Substantia nigra (tissue), 51 donors: ENCODE measurements at places on chromosomes 11 and 22.

DNA sequence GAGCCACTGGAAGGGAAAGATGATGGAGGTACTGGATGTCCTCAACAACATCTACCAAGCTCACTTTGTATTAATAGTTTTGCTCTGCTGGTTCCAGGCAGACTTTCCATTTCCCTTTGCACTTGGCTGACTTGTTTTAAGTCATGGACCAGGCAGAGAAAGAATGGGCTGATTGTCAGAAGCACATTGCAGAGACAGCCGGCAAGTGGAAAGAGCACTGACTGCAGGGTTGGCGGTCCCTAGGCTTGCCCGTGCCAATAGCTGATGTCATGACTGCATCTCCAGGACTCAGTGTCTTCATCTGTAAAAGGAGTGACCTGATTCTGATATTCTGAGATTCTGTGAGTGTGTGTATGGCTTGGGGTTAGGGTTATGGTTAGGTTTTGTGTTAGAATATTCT is 20.9 kb upstream of the NNMT start:
- no peak for DNase-seq

DNA sequence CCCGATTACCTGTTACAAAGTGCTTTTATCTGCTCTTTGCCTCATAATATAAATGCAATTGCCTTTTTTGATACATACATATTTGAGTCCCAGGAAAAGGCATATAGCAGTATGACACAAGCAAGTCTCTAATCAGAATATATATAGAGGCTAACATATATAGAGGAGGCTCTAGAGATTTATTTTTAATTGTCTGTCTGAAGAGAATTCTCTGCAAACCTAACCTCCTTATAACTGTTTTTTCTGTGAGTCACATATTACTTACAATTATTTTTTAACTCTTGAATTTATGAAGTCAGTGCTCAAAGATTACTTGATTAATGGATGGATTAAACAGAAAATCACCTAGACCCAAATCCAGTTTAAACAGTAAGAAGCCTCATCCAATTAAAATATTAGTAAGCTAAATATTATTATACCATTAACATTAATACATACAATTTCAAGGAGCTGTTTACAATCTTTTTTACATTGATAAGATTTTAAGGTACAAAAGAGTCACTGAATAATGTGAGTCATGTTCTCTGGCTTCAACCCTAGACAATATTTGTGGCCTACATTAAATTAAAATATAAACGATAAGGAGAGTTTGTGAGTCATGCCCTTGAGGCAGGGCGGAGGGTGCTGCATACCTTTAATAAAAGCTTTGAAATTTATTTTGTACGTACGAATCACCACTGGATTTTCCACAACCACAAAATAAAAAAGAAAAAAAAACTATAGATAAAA is 19.2 kb upstream of the MMP13 start:
- DNase-seq: no peak

GRCh38 chr11:108947654-108948570 is 283.0 kb downstream of the DDX10 start:
- DNase-seq: no peak

DNA sequence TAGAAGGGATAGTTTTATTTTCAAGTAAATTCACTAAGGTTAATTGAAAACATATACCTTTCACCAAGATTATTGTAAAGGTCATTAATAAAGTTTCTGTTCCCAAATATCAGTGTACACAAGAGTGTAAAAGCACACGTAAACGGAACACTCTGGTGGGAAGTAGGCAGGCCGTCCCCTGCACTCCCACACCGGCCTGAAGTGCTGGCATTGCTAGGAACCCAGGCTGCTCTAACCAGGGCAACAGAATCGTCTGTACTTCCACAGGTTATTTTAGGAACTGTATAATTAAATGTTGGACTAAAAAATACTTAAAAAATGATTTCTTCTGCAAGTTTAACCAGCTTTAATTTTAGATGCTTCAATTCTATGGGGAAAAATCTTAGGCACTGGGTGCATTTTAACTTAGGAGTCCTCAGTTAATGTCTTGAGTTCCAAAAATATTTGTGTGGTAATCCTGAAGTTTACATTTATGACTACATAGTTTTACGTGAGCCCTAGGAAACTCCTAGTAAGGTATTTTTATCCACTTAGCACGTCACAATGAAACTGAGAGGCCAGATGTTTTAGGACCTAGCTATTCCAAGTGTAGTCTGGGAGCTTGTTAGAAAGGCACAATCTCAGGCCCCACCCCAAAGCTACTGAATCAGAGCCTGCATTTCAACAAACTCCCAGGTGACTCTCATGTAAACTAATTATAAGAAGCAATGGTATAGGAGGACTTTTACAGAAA is 31.2 kb downstream of the KMT5B start:
- no peak for DNase-seq

DNA sequence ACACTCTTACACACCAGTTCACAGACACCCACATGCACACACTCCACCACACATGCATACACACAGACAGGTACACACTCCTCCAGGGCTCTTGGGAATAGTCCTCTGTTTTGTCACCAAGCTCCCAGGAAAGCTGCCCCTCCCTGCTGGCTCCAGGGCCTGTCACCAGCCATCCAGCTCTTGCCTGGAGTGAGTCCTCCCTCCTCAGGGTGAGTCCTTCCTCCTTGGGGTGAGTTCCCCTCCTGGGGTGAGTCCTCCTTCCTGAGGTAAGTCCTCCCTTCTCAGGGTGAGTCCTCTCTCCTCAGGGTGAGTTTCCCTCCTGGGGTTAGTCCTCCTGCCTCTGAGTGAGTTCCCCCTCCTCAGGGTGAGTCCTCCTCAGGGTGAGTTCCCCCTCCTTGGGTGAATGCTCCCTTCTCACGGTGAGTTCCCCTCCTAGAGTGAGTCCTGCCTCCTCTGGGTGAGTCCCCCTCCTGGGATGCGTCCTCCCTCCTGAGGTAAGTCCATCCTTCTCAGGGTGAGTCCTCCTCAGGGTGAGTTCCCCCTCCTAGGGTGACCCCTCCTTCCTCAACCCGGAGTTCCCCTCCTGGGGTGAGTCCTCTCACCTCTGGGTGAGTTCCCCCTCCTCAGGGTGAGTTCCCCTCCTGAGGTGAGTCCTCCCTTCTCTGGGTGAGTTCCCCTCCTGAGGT is 100.6 kb upstream of the FGF3 start:
- DNase-seq: no peak

DNA sequence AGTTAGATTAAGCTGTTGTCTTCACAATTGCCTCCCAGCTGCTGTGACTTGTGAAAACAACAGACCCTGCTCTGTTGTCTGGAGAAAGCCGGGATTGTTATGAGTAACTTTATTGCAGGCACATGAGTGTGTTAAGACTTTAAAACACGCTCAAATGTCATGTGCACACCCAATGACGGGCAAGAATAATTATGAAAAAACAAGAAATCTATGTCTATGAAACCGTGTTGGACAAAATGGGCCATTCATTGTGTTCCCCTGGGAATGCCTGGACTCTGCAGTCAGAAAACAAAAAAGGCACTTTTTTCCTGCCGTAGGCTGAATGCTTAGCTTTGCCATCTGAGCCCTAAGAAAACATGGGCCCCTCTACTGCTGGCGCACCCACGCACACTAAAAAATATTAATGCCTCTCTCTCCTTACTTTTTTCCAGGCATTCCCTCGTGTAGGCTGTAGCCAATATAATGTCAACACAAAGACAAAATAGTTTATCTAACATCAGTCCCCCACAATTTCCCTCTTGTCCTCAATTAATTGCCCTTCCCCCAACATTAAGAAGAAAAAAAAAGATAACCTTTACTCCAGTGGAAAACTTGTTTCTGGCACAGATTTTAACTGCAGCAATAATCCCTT is 207.9 kb downstream of the SOX6 start:
- no peak for DNase-seq

DNA sequence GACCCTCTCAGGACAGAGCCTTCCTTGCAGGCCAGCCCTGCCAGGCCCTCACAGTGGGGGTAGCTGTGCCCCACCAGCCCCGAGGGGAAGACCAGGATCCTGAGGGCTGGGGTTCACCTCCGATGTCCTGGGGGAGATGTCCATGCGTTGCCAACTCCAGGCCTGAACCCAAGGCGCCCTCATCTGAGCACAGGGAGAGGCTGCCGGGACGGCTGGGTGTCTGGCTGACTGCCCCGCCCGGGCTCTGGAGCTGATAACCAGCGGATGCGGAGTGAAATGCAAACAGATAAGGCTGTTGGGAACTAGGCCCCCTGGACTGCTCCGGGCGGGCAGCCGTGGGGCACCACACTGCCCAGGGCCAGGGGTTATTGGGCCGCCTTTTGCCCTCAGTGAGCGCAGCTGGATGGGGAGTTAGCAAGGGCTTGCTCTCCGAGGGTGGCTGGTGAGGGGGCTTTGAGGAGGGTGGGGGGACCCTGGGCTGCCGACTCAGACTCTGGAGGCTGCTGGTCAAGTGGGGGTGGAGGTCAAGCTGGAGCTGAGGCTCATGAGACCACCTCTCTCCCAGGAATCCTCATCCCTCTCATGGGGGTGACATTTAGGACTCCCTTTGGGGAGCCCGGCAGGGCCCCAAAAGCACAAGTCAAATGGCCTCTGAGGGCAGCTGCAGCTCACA is 5.6 kb upstream of the MUC6 start:
- DNase-seq: no peak

DNA sequence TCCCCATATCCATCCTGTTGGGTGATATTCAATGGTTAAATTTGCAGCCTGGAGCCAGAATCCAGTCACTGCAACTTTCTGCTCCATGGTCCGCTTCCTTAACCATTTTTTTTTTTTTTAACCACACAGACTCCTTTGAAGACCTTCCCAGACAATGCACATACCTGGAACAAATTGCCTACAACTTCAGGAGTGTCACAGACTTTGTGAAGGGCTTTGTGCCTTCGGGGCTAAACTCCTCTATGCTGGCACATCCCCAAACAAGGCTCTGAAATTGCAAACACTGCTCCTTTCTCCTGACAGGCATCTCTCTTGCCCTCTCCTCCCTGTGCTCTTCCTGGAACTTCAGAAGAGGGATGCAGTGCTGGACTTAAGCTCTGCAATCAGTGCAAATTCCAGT is 40.6 kb downstream of the TENM4 start:
- DNase-seq: no peak

DNA sequence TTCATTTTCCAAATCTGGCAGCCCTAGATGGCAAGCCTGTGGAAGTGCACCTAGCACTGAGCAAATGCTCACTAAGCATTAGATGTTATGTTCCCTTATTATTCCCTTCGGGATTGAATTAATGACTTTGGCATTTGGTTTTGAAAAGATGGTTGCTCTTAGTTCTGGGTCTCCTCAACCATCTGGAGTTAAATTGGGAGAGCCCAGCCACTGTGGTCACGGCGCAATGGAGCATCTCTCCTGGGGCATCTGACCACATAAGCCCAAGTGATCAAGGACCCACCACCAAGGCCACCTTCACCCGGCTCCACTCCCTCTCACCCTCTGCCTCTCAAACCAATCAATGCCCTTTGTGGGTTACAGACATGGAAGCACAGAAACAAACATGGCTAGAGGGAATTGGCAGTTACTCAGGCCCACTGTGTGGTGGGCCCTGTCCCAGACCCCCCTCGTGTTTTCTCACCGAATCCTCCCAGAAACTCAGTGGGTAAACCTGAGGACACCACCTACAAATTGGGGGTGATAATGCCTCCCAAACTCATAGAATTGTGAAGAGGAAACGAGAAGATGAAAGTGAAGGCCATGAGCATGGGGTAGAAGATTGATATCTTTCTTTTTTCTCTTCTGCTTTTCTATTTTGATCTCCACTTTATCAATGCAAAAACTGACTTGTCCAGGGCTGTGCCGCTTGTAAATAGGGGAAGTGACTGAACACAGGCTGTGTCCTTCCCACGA is 52.2 kb downstream of the IRAG1 start:
- no peak for DNase-seq

GRCh38 chr11:69057236-69057635 is 8.5 kb downstream of the TPCN2 start:
- DNase-seq: no peak

GRCh38 chr11:11416502-11416901 is 63.5 kb upstream of the CSNK2A3 start:
- DNase-seq: no peak

DNA sequence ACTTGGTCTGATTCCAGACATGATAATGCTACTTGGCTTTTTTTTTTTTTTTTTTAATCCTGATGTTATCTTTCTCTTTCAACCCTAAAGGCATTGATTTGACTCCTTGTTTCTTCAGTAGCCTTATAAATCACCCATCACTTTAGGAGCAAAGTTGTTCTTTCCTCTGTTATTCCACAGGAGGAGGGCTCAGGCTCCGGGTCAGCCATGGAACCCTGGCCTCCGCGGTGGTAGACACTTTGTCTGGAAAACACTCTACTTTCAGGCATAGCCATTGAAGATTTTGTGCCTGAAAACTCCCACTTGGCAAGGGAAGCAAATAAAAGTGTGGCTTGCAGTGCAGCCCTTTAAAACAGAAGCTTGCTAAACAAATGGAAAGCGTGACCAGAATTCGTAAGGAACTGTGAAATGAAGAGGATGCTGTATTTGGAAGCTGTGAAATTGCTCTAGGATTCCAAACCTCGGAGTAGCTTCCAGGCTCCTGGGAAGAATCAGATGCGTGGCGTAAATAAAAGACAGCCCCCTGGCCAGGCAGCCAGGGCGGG is 44.9 kb downstream of the ARHGAP8 start:
- no peak for DNase-seq

DNA sequence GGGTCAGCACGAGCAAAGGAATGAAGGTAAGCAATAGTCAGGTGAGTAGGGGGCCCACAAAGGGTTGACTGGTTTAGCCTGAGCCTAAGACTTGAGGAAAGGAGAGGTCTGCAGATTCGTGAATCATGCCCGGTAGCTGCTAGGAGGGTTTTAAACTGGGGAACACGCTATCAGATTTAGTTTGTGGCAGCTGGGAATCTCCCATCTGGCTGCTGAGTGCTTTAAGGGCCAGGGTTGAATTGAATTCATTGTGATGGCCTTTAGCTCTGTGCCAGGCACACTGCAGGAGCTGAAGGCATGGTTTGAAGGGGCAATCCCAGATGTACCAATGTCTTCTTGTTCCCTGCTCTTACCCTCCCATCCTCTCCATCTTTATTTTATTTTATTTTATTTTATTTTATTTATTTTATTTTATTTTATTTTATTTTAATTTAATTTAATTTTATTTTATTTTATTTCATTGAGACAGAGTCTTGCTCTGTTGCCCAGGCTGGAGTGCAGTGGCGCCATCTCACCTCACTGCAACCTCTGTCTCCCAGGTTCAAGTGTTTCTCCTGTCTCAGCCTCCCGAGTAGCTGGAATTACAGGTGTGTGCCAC is 1.9 kb upstream of the NECTIN1 start:
- DNase-seq: no peak

GRCh38 chr22:41621911-41622179 is 750 bp downstream of the XRCC6 start:
- DNase-seq: no peak

DNA sequence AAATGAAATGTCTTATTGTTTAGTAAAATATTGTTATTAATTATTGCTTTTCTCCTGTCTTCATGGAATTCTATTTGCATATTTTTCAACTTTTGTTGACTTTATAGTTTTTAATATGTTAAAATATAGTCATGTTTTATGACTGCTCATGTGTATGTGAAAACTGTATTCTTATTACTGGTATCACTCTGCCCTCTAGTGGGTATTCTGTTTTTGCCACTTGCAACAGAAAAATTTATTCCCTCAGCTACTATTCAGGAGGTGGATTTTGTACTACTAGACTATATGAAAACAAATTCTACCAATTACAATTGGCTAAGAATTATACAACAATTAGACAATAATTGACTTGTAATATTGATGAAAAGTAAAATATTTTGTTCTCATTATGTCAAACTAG is 45.0 kb downstream of the OR4C6 start:
- no peak for DNase-seq

- DNase-seq: no peak
Observed at GRCh38 chr11:123186286-123186685, 8.8 kb downstream of the CLMP start.
